Activated CD4-positive, alpha-beta T cell treated with anti-CD3 and anti-CD28 coated beads, Interleukin-2, amount 10 ng/mL, durations not matched to agents 24 days and 14 days (primary cell): ENCODE measurements at places on chromosomes 7 and 10. TPM values are rescaled to one million over a fixed set of nuclear protein-coding genes. Genes with fewer than 3 reads are reported as not detected.
A peak's percentile ranks its signal among the peaks of the same experiment; 100 is the strongest.

POP7 gene
- total RNA-seq, result 77.3 and 77.7 TPM in 2 replicates

NPSR1 gene
- not detected in 2 replicates for total RNA-seq

- no peak for DNase-seq
- H3K27ac ChIP-seq, result no peak overlapping the region
- H3K4me3 ChIP-seq, result no peak overlapping the region
- H3K4me1 ChIP-seq, result no peaks in the 10 kb centered on the region
- no peaks in the 10 kb centered on the region for H3K36me3 ChIP-seq
Measured at GRCh38 chr7:121945066-121945465, 72.1 kb downstream of the PTPRZ1 start.

GRCh38 chr10:35306852-35307251 lies 29.5 kb upstream of the CCNY start:
- no peak for DNase-seq
- H3K4me3 ChIP-seq, result no peak overlapping the region
- peaks cover 2% of the 10 kb centered on the region for H3K4me1 ChIP-seq
- no peaks in the 10 kb centered on the region for H3K36me3 ChIP-seq
- H3K27me3 ChIP-seq, result peaks cover 17% of the 10 kb centered on the region

GRCh38 chr7:129536323-129536722 lies 34.0 kb downstream of the SMKR1 start:
- peak overlapping the region; percentile 38 for H3K27ac ChIP-seq
- H3K27me3 ChIP-seq, result peaks cover 6% of the 10 kb centered on the region
- no peak for DNase-seq
- no peak overlapping the region for H3K4me3 ChIP-seq
- H3K4me1 ChIP-seq, result peaks cover 12% of the 10 kb centered on the region

GRCh38 chr10:113450046-113450804 lies 102.6 kb upstream of the HABP2 start:
- H3K27ac ChIP-seq, result no peak overlapping the region
- no peaks in the 10 kb centered on the region for H3K36me3 ChIP-seq
- H3K27me3 ChIP-seq, result peaks cover 12% of the 10 kb centered on the region
- DNase-seq, result no peak
- no peak overlapping the region for H3K4me3 ChIP-seq

IDI2 gene
- total RNA-seq, result not detected in 2 replicates

DNA sequence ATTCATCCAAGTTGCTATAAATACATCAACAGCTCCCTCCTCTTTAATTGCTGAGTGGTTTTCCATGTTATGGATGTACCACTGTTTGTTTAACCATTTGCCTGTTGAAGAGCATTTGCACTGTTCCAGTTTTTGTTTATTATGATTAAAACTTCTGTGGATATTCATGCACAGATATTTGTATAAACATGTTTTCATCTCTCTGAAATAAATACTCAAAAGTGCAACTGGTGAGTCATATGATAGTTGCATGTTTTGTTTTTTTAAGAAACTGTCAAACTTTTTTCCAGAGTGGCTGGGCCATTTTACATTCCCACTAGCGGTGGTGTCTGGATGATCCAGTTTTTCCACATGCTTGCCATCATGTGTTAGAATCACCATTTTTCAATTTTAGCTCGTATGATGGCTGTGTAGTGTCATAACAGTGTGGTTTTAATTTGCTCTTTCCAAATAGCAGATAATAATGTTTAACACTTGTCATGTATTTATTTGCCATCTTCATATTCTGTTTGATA lies 33.6 kb downstream of the MEOX2 start:
- H3K4me1 ChIP-seq, result no peaks in the 10 kb centered on the region
- H3K27ac ChIP-seq, result no peak overlapping the region
- DNase-seq, result no peak
- H3K27me3 ChIP-seq, result no peaks in the 10 kb centered on the region

- peaks cover 8% of the 10 kb centered on the region for H3K4me1 ChIP-seq
Measured at GRCh38 chr7:127828843-127829500, 177.0 kb downstream of the SND1 start.

NACAD gene
- total RNA-seq, result 0.09 and 0.31 TPM in 2 replicates

SSMEM1 gene
- not detected in 2 replicates for total RNA-seq

GRCh38 chr7:120052884-120053382 lies 220.0 kb upstream of the KCND2 start:
- no peaks in the 10 kb centered on the region for H3K36me3 ChIP-seq
- no peaks in the 10 kb centered on the region for H3K27me3 ChIP-seq
- H3K27ac ChIP-seq, result no peak overlapping the region
- DNase-seq, result no peak
- H3K4me1 ChIP-seq, result no peaks in the 10 kb centered on the region
- H3K4me3 ChIP-seq, result no peak overlapping the region

SLC25A40 gene
- total RNA-seq, result 43.3 and 51.0 TPM in 2 replicates

DNA sequence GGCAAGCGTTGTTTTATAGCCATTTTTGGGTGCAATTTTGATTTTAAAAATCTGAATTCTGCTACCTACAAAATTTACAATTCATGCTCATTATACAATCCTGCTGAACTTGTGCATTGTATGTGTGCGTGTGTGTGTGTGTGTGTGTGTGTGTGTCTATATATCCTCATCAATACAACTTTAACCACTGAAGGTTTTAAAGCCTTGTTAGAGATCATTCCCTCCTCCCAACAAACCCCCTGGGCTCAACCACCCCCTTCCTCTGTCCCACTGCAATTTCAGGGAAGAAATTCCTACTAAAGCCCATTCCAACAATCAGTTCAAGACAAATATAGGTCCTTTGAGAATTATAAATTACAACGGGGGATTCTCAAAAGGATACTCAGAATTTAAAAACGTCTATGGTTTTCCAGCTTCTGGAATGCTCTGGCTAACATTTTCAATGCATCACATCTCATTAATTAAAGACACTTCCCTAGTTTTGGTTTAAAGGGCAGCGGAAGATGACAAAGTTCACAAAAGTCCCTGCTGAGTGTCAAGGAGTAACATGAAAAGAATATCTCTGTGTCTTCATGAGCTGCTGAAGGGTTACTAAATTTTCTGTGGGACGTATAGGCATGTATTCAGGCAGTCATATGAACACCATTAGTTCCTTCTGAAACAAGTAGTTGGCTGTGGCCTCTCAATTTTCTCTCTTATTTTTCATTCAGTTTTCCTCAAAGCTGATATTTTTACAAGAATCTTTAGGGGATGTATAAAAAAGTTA lies 889 bp upstream of the SEMA3A start:
- peak overlapping the region; percentile 94 for H3K4me3 ChIP-seq
- H3K36me3 ChIP-seq, result no peaks in the 10 kb centered on the region
- no peak for DNase-seq
- peaks cover 24% of the 10 kb centered on the region for H3K4me1 ChIP-seq
- H3K27ac ChIP-seq, result no peak overlapping the region
- H3K27me3 ChIP-seq, result peaks cover 16% of the 10 kb centered on the region

PSMC2 gene
- 227 and 229 TPM in 2 replicates for total RNA-seq

DNA sequence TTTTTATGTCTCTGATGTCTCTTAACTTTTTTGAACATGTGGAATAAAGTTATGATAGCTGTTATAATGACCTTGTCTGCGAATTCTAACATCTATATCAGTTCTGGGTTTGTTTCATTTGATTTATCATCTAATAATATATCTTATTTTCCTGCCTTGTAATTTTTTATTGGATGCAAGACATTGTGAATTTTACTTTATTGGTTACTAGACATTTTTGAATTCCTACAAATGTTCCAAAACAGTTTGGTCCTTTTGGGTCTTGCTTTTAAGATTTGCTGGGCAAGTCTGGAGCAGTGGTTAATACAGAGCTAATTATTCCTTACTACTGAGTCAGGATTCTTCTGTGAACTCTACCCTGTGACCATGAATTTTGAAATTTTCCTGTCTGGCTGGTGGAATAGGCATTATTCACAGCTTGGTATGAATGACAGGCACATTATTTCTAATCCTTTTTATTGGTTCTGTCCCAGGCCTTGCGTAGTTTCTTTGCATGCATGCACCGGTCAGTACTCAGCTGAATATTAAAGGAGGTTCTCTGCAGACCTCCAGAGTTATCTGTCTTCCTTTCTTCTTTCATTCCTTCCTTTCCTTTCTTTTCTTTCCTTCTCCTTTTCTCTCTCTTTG lies 9.0 kb downstream of the CUTC start:
- peaks cover 82% of the 10 kb centered on the region for H3K36me3 ChIP-seq
- H3K27me3 ChIP-seq, result no peaks in the 10 kb centered on the region
- DNase-seq, result no peak
- no peak overlapping the region for H3K4me3 ChIP-seq
- H3K27ac ChIP-seq, result no peak overlapping the region

DNA sequence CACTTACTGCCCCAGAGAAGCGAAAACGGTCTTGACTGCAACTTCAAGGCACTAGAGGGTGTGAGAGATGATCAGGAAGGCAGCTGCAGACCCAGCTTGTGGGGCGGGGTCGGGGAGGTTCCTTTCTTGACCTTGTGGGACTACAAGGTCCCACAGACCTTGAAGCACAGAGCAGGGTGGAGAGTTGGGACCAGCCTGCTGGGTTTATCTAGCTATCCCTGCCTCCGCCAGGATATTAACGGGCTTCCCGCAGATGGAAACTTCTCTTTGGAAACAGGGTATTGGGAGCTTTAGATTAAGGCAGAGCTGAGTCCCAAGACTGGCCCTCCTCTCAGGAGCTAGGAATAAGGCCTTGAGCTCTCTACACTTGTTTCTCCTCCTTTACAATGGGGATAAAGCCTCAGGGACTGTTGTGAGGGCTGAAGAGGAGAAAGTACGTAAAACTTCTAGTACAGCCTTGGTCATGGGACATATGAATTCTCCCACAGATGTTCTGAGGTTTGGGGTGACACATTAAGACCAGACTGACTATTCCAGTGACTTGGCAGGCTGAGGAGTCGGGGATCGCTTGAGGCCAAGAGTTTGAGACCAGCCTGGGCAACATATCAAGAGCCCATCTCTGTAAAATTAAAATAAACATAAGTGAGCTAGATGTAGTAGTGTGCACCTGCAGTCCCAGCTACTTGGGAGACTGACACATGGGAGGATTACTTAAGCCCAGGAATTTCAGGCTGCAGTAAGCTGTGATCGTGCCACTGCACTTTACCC lies 153.2 kb downstream of the CDH23 start:
- no peaks in the 10 kb centered on the region for H3K27me3 ChIP-seq
- DNase-seq, result no peak
- no peak overlapping the region for H3K4me3 ChIP-seq
- H3K27ac ChIP-seq, result no peak overlapping the region
- no peaks in the 10 kb centered on the region for H3K36me3 ChIP-seq
- H3K4me1 ChIP-seq, result peaks cover 3% of the 10 kb centered on the region

GRCh38 chr7:132519936-132520335 lies 56.3 kb downstream of the PLXNA4 start:
- no peak overlapping the region for H3K27ac ChIP-seq
- no peak for DNase-seq
- peaks cover 15% of the 10 kb centered on the region for H3K4me1 ChIP-seq
- H3K4me3 ChIP-seq, result no peak overlapping the region
- no peaks in the 10 kb centered on the region for H3K27me3 ChIP-seq
- no peaks in the 10 kb centered on the region for H3K36me3 ChIP-seq

GRCh38 chr7:43540471-43540870 lies 42.4 kb upstream of the STK17A start:
- peaks cover 31% of the 10 kb centered on the region for H3K27me3 ChIP-seq
- H3K27ac ChIP-seq, result no peak overlapping the region
- DNase-seq, result no peak
- no peak overlapping the region for H3K4me3 ChIP-seq

GPR26 gene
- not detected in 2 replicates for total RNA-seq

SPDYE18 gene
- 0.26 TPM in 1 of 2 replicates, not detected in the other for total RNA-seq

CALML3 gene
- total RNA-seq, result not detected in 2 replicates

ZNF777 gene
- total RNA-seq, result 18.2 and 19.2 TPM in 2 replicates

JCAD gene
- total RNA-seq, result 0.19 and 0.21 TPM in 2 replicates

DNA sequence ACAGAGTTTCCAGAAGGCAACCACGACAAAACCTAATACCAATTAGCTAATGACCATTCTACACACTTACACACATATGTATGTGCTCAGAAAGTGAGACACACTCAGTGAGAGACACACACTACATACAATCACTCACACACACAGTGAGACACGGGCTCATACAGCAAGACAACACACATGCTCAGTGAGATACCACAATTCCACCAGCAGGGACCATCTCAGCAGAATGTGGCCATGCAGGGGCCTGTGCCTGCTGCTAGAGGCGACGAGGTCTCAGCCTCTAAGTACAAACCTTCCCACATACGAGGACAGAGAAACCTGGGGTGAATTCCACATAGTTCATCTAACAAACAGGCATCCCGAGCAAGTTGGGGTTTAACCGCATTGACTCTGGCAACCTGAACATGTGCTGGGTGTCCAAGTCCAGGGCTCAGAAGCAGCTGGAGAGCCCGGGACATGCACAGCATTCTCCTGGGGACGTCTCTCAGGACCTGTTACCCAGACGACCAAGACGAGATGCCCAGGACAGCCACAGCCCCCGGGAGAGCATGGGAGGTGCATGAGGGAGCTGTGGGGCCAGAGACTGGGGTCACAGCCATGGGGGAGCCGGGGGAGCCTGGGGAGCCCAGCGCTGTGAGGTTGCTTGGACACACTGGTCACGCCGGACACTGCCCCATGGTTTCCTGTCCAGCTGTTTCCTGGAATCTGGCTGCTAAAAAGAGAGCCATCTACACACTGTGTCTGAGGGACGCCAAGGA lies 523.6 kb downstream of the PTPRN2 start:
- H3K4me1 ChIP-seq, result no peaks in the 10 kb centered on the region
- no peak for DNase-seq
- H3K36me3 ChIP-seq, result no peaks in the 10 kb centered on the region
- no peak overlapping the region for H3K4me3 ChIP-seq
- H3K27ac ChIP-seq, result no peak overlapping the region

GRCh38 chr7:152144557-152145245 lies 119.2 kb downstream of the GALNT11 start:
- H3K27me3 ChIP-seq, result no peaks in the 10 kb centered on the region
- peak; percentile 78 for DNase-seq
- H3K36me3 ChIP-seq, result peaks cover 61% of the 10 kb centered on the region
- H3K4me3 ChIP-seq, result peak overlapping the region; percentile 68

MMRN2 gene
- total RNA-seq, result not detected in 2 replicates

- peak overlapping the region; percentile 34 for H3K27ac ChIP-seq
- H3K4me1 ChIP-seq, result peaks cover 20% of the 10 kb centered on the region
- DNase-seq, result peak; percentile 63
- H3K36me3 ChIP-seq, result peaks cover 2% of the 10 kb centered on the region
- H3K27me3 ChIP-seq, result peaks cover 21% of the 10 kb centered on the region
Measured at GRCh38 chr10:33265621-33266020, 68.8 kb downstream of the NRP1 start.

GRCh38 chr10:96706331-96706853 lies 13.9 kb downstream of the PIK3AP1 start:
- H3K27ac ChIP-seq, result no peak overlapping the region
- no peaks in the 10 kb centered on the region for H3K27me3 ChIP-seq
- no peak for DNase-seq
- no peaks in the 10 kb centered on the region for H3K36me3 ChIP-seq

DNA sequence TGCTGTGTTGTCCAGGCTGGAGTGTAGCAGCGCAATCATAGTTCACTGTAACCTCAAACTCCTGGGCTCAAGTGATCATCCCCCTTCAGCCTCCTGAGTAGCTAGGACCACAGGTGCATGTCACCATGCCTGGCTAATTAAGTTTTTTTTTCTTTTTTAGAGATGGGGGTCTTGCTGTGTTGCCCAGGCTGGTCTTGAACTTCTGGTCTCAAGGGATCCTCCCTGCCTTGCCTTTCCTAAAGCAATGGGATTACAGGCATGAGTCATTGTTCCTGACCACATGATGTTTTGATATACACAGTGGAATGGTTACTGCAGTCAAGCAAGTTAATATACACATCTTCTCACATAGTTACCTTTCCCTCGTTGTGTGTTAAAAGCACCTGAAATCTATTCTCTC lies 140.3 kb downstream of the GPR85 start:
- no peaks in the 10 kb centered on the region for H3K4me1 ChIP-seq
- H3K27me3 ChIP-seq, result peaks cover 32% of the 10 kb centered on the region
- no peak overlapping the region for H3K4me3 ChIP-seq
- no peak for DNase-seq

GRCh38 chr7:156376317-156376716 lies 264.3 kb upstream of the RNF32 start:
- H3K27ac ChIP-seq, result no peak overlapping the region
- no peaks in the 10 kb centered on the region for H3K27me3 ChIP-seq
- H3K4me1 ChIP-seq, result no peaks in the 10 kb centered on the region
- no peak for DNase-seq

CH25H gene
- not detected in 2 replicates for total RNA-seq
